Activated CD4-positive, alpha-beta T cell treated with anti-CD3 and anti-CD28 coated beads, Interleukin-2, amount 10 ng/mL, durations not matched to agents 7 days and 5 days (primary cell): ENCODE measurements at places on chromosomes 1 and 21. TPM values are rescaled to one million over a fixed set of nuclear protein-coding genes. Genes with fewer than 3 reads are reported as not detected.

Gene RCAN1
- total RNA-seq = 8.2 TPM

Gene NUDT4B
- 0.40 TPM for total RNA-seq

Gene ERICH3
- total RNA-seq = not detected

Gene THRAP3
- total RNA-seq = 167 TPM

Gene PTAFR
- 0.20 TPM for total RNA-seq

Gene HES3
- total RNA-seq = not detected

Gene JAM2
- total RNA-seq = 0.05 TPM

Gene TNFAIP8L2
- 33.7 TPM for total RNA-seq

Gene LPAR3
- total RNA-seq = 1.3 TPM

- no peaks in the 10 kb centered on the region for H3K27me3 ChIP-seq
- no peak overlapping the region for H3K4me3 ChIP-seq
- H3K27ac ChIP-seq = no peak overlapping the region
- H3K36me3 ChIP-seq = no peaks in the 10 kb centered on the region
- no peaks in the 10 kb centered on the region for H3K4me1 ChIP-seq
- no peak for DNase-seq
These were observed 66.4 kb downstream of the DMRTB1 start for GRCh38 chr1:53525595-53525994.

DNA sequence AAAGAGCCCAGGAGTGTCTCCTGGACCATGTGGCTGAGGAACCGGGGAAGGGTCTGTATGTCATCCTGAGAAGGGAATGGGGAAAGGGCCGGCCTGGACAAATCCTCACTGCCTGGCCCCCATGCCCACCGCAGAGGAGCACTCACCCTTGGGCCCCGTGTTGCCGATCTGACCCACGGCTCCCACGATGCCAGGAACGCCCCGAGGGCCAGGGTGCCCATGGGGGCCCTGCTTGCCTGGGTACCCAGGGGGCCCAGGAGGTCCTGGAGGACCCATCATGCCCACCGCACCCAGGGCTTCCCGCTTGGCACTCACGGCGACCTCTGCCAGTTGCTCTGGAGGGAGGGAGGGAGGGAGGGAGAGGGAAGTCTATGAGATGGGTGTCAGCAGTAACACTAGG, 14.6 kb downstream of the COL9A2 start:
- H3K4me1 ChIP-seq = no peaks in the 10 kb centered on the region
- no peak for DNase-seq
- H3K36me3 ChIP-seq = no peaks in the 10 kb centered on the region
- H3K27me3 ChIP-seq = no peaks in the 10 kb centered on the region

GRCh38 chr1:29455781-29456180, 219.5 kb downstream of the PTPRU start:
- H3K36me3 ChIP-seq = no peaks in the 10 kb centered on the region
- H3K4me3 ChIP-seq = no peak overlapping the region
- no peaks in the 10 kb centered on the region for H3K4me1 ChIP-seq
- no peak for DNase-seq
- no peak overlapping the region for H3K27ac ChIP-seq
- H3K27me3 ChIP-seq = no peaks in the 10 kb centered on the region

DNA sequence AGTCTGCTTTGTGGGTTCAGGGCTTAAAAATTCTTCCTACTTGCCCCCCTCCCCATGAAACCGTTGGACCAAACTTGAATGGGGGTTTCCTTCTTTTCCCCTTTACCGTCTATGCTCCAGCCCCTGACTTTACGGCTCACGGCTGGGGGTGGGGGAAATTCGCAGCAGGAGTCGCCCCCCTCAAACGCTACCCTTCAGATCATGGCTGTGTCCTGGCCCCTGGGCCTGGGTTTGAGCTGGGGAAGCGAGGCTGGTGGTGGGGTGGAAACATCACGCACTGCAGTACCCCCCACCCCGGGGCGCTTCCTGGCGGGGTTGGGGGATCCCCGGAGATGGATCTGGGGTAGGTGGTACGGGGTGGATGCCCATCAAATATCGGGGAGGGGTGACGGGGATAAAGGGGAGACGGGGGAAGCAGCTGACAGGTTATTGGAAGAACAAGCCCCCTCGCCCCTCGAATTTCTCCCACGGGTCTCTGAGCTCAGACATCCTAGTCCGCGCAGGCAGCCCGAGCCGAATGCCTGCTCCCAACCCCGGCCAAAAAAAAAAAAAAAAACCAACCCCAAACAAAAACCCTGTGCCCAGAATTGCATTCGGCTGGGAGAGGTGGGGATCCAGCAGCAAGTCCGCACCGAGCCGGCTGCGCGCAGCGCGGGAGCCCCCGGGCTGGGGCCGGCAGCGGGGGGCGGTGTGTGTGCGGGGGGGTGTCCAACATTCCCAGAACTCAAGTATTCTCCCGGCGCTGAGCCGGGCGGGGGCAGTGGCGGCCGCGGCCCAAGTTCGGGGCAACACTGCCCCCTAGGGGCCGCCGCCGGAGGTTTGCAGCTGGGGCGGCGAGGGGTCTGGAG, 59.0 kb upstream of the ACOT11 start:
- peaks cover 18% of the 10 kb centered on the region for H3K27me3 ChIP-seq
- no peaks in the 10 kb centered on the region for H3K36me3 ChIP-seq
- peak; percentile 67 for DNase-seq
- peak overlapping the region; percentile 78 for H3K27ac ChIP-seq
- peaks cover 42% of the 10 kb centered on the region for H3K4me1 ChIP-seq
- peak overlapping the region; percentile 76 for H3K4me3 ChIP-seq

GRCh38 chr21:46357684-46358425, 33.9 kb downstream of the PCNT start:
- no peak overlapping the region for H3K4me3 ChIP-seq
- no peak for DNase-seq
- peaks cover 1% of the 10 kb centered on the region for H3K4me1 ChIP-seq
- no peak overlapping the region for H3K27ac ChIP-seq
- H3K36me3 ChIP-seq = peaks cover 44% of the 10 kb centered on the region

DNA sequence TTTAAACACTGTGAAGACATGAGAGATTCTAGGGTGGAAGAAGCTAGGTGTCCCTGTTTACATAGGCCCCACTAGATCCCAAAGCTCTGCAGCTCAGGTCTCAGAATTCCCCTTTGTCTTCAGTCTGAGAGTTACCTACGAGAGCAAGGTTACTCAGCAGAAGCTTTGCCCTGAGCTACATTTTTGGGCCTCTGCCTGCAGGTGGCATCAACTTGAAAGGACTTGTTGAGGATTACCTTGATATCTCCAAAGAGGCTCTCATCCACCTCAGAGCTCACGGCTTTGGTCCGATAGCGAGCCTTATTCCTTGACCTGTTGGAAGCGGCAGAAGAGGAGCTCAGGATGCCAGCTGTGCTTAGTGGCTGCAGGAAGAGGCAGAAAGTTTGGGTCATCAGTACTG, 7.0 kb downstream of the CFAP45 start:
- H3K4me3 ChIP-seq = no peak overlapping the region
- peaks cover 15% of the 10 kb centered on the region for H3K4me1 ChIP-seq
- peak; percentile 39 for DNase-seq
- H3K27ac ChIP-seq = no peak overlapping the region
- H3K27me3 ChIP-seq = peaks cover 18% of the 10 kb centered on the region

DNA sequence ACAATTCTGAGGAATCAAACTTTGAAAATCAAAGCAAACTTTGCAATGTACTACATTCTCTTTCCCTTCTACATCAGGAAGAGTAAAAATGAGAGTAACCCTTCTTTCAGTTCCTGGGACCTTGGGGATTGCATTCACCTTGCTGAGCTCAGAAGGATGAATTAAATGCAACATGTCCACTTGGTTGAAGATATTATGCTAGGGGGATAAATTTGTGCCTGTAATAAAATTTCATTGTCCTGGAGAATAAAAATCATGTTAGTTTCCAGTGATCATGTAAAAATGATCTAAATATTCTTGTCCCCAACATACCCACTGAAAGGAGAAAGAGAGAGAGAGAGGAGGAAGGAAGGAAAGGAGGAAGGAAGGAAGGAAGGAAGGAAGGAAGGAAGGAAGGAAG, 587.1 kb upstream of the NEGR1 start:
- H3K27me3 ChIP-seq = no peaks in the 10 kb centered on the region
- no peaks in the 10 kb centered on the region for H3K4me1 ChIP-seq
- no peak for DNase-seq
- no peak overlapping the region for H3K27ac ChIP-seq
- no peak overlapping the region for H3K4me3 ChIP-seq
- H3K36me3 ChIP-seq = no peaks in the 10 kb centered on the region

- no peak for DNase-seq
- H3K27ac ChIP-seq = no peak overlapping the region
- H3K36me3 ChIP-seq = no peaks in the 10 kb centered on the region
- no peak overlapping the region for H3K4me3 ChIP-seq
- no peaks in the 10 kb centered on the region for H3K4me1 ChIP-seq
These were observed 139.3 kb upstream of the NFIA start for GRCh38 chr1:60942896-60943638.

- no peak overlapping the region for H3K27ac ChIP-seq
- no peak overlapping the region for H3K4me3 ChIP-seq
- no peaks in the 10 kb centered on the region for H3K4me1 ChIP-seq
- DNase-seq = no peak
These were observed 190.5 kb downstream of the PTPRU start for GRCh38 chr1:29426701-29427279.

GRCh38 chr1:26579681-26580111, 50.1 kb downstream of the RPS6KA1 start:
- no peak for DNase-seq
- peaks cover 36% of the 10 kb centered on the region for H3K4me1 ChIP-seq
- no peaks in the 10 kb centered on the region for H3K27me3 ChIP-seq
- peaks cover 12% of the 10 kb centered on the region for H3K36me3 ChIP-seq

- no peak overlapping the region for H3K4me3 ChIP-seq
- DNase-seq = no peak
- H3K27me3 ChIP-seq = no peaks in the 10 kb centered on the region
- peaks cover 2% of the 10 kb centered on the region for H3K4me1 ChIP-seq
- peaks cover 5% of the 10 kb centered on the region for H3K36me3 ChIP-seq
These were observed 148.4 kb downstream of the COP1 start for GRCh38 chr1:176058686-176059085.

- no peak overlapping the region for H3K4me3 ChIP-seq
- H3K27ac ChIP-seq = no peak overlapping the region
- no peaks in the 10 kb centered on the region for H3K27me3 ChIP-seq
These were observed 20.8 kb downstream of the GRHL3 start for GRCh38 chr1:24339996-24340395.

- no peak overlapping the region for H3K27ac ChIP-seq
- peaks cover 73% of the 10 kb centered on the region for H3K27me3 ChIP-seq
- H3K4me3 ChIP-seq = peak overlapping the region; percentile 17
- peaks cover 10% of the 10 kb centered on the region for H3K36me3 ChIP-seq
These were observed 1.6 kb downstream of the CNIH3 start for GRCh38 chr1:224617410-224618355.

DNA sequence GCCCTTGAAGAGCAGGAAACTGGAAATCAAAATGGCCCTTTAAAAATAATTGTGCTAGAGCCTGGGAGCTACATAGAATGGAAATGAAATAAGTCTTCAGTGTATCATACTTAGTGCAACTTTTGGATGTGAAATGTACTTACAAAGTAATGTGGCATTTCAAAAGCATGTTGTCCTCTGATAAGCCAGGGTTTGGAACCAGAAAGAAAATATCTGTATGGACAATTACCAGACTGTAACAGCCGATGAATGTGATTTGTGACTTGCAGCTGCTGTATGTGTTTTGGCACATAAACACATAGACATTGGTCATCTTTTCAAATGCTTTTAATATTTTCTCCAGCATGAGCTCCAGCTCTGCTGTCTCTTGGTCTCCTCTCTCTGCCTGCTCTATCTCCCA, 546.4 kb downstream of the OMA1 start:
- no peaks in the 10 kb centered on the region for H3K36me3 ChIP-seq
- DNase-seq = no peak
- H3K27ac ChIP-seq = no peak overlapping the region
- peaks cover 7% of the 10 kb centered on the region for H3K27me3 ChIP-seq
- no peak overlapping the region for H3K4me3 ChIP-seq
- H3K4me1 ChIP-seq = no peaks in the 10 kb centered on the region

- peaks cover 14% of the 10 kb centered on the region for H3K4me1 ChIP-seq
- H3K27ac ChIP-seq = no peak within 1 kb of the TSS
- peak within 1 kb of the TSS; percentile 46 for H3K4me3 ChIP-seq
- H3K36me3 ChIP-seq = no peaks in the 10 kb centered on the region
- peak; percentile 40 for DNase-seq
These were observed at the start of gene ACTN2 for GRCh38 chr1:236685917-236686814. ACTN2 (plus strand) TSS chr1:236686499; CDS start chr1:236686674, 175 bp downstream.

GRCh38 chr1:73033640-73034039, 751.3 kb upstream of the NEGR1 start:
- H3K36me3 ChIP-seq = no peaks in the 10 kb centered on the region
- DNase-seq = no peak
- no peak overlapping the region for H3K27ac ChIP-seq
- no peaks in the 10 kb centered on the region for H3K27me3 ChIP-seq
- no peaks in the 10 kb centered on the region for H3K4me1 ChIP-seq

DNA sequence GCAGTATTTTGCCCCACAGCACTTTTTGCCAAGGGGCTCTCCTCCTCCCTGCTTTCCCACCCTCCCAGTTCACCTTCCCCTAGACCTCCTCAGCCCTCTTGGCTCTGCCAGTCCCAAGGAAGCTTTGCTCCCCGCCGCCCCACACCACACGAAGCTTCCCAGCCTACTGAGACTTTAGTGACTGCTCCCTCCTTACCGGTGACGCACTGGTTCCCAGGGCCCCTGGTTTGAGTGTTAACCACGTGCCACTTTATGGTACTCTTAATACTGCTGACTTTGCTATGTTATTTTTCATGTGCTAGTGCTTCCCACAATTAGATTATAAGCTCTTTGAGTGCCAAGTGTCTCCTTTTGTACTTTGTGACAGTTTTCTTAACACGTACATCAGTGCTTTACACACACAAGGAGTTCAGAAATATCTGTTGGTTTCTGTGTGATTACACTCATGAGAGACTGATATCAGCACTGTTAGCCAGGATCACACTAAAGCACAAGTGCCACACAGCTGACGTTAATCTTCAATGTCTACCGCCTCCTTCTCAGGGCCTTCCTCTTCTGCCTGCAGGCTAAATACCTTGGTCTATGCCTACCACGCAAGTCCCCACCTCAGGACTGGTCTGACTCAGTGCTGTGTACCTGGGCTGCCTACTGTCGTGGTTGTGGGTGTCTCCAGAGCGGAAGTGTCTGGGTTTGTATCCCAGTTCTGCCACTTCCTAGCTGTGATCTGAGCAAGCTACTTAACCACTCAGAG, 61.0 kb downstream of the DNTTIP2 start:
- peaks cover 22% of the 10 kb centered on the region for H3K4me1 ChIP-seq
- H3K27me3 ChIP-seq = no peaks in the 10 kb centered on the region
- H3K36me3 ChIP-seq = no peaks in the 10 kb centered on the region
- peak; percentile 51 for DNase-seq
- H3K4me3 ChIP-seq = no peak overlapping the region
- H3K27ac ChIP-seq = peak overlapping the region; percentile 19

DNA sequence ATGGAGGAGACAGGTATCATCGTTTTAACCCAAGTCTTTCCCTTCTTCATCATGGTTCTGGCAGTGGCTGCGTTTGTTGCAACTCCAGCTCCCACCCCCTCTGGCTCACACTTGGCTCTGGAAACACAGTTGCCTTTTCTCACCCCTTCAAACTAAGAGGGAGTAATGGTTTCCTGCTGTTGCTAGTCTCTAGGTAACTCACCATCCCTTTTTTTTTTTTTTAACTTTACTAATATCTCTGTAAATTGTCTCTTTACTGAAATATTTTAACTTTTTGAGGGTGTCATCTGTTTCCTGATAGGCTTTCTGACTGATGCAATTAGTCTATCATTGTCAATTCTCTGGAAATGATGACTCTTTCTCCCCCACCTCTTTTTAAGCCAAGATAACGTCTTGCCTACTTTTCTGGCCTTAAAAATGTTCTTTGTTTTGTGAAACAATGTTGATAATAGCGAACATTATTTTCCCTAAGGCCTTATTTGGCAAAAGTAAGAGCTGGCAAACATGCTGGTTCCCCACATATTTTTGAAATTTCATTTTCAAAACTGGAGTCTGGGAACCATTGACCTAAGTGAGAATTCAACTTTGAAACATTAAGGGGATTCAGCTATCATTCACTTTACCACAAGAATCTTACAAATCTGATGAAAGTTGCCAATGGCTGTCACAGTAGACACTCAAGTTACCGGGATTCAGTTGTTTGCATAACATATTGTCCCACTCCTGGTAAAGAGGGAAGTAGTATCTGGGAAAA, 85.3 kb downstream of the LEPR start:
- no peak overlapping the region for H3K4me3 ChIP-seq
- H3K27me3 ChIP-seq = peaks cover 2% of the 10 kb centered on the region
- no peak for DNase-seq
